GM04503 (cell line): ENCODE measurements at places on chromosomes 11 and 22.
A peak's percentile ranks its signal among the peaks of the same experiment; 100 is the strongest.

DNA sequence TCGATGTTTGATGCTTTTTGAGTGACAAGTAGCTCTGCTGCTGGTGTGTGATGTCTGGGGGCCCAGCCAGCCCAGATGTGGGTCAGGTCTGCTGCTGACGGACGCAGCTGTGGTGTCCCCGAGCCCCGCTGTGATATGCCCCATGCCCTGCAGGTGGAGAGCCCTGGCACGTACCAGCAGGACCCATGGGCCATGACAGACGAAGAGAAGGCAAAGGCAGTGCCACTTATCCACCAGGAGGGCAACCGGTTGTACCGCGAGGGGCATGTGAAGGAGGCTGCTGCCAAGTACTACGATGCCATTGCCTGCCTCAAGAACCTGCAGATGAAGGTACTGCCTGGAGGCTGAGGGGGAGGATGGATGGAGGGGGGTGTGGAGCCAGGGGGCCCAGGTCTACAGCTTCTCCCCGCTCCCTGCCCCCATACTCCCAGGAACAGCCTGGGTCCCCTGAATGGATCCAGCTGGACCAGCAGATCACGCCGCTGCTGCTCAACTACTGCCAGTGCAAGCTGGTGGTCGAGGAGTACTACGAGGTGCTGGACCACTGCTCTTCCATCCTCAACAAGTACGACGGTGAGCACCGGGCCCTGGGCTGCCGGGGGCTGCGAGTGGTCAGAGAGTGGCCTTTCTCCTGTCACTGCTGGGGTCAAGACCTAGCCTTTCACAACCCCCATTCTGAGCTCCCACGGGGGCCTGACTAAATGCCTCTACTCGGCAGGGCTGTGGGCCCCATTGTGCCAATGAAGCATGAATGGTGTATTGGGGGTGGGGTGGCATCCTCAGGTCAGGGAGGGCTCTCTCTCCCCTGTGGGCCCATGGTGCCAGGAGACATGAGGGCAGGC is 7.3 kb downstream of the AIP start:
- no peak for DNase-seq

DNA sequence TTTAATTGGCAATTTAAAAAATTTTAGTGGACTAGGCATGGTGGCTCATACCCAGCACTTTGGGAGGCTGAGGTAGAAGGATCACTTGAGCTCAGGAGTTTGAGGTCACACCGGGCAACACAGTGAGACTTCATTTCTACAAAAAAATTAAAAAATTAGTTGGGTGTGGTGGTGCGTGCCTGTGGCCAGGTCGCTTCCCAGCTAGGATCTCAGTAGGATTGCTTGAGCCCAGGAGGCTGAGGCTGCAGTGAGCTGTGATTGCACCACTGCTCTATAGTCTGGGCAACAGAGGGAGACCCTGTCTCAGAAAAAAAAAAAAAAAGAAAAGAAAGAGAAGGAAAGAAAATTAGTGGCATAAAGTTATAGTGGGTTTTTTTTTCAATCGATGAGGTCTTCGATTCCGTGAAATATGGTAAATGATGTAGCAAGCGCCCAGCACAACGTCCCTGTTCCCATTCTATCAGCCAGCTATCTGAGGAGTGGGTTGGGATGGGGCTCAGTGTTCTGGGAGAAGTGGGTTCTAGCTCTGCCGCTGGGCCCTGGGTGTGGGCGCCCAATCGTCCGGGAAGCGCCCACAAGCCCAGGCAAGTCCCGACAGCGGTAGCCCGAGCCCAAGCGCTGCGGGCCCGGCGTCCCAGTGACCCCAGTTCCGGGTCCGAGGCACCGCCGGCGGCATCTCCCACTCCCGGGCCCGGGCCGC is 1.4 kb downstream of the FOSL1 start:
- no peak for DNase-seq

- no peak for DNase-seq
Observed at GRCh38 chr11:116507849-116508695, 264.7 kb downstream of the BUD13 start.

GRCh38 chr11:1050581-1051355 is 14.2 kb upstream of the MUC6 start:
- DNase-seq = no peak

DNA sequence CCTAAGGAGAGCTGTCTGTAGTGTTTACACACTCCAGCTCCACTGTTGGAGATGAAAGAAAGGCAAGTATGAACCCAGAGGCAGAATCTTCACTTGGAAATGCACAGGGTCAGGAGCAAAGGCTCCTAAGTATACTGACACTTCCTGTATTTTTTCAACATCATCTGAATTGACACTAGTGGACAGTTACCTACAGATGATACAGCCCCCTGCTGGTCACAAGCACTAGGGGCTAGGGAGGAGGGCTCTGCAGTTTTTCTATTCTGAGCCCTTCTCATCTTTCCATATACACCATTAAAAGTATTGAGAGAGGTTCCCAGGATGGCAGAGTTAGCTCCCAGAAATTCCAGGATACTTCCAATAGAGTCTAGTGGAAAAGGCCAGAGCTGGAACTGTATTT is 290.3 kb upstream of the API5 start:
- no peak for DNase-seq

DNA sequence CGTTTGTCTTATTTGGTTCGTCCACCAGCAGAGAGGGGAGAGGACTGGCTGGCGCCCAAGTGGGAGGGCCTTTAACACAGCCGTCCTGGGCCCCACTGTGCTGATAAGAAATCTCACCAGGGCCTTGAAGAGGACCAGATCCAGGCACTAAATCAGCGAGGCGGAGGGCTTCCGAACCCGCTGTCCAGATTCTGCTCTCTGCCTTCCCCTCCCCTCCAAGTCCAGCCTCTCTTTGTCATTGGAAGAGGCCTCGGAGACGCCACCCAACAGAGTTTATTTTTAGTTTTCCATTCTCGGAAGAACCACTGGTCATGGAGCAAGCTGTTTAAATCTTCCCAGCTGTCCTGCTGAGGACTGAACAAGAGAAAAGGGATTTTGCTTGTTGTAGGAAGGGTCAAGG is 9.3 kb upstream of the FXYD6 start:
- no peak for DNase-seq

GRCh38 chr11:69157156-69157821 is 1.6 kb downstream of the SMIM38 start:
- no peak for DNase-seq

DNA sequence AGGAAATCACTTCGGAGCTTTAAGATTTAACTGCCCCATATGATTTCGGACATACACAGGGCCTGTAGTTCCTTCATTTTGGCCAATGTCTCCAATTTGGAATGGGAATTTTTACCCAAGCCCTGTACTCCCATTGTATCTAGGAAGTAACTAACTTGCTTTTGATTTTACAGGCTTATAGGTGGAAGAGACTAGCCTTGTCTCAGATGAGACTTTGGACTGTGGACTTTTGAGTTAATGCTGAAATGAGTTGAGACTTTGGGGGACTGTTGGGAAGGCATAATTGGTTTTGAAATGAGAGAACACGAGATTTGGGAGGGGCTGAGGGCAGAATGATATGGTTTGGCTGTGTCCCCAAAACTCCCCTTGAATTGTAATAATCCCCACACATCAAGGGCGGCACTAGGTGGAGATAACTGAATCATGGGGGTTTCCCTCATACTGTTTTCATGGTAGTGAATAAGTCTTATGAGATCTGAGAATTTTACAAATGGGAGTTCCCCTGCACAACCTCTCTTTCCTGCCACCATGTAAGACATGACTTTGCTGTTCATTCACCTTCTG is 130.5 kb downstream of the LARGE1 start:
- no peak for DNase-seq

DNA sequence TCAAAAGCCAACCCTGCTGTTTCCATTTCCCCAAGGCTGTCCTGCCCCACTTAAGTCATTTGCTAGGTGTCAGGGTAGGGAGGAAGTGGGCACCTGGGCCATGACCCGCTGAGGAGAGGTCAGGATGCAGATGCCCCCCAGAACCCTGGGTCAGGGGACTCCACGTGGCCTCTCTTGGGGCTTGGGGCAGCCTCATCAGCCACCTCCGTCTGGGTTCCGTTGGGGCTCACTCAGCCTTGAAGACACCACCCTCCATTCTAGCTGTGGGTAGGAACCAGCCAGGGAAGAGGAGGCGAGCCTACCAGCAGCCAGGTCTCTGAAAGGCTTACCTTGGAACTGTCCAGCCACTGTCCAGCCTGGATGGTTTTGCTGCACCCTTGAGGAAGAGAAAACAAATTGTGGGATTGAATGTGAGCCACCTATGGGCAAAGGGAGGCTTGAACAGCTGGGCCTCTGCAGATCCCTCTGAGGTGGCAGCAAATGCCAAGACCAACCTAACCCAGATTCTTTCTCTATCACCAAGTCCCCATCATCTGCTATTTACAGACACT is 2.5 kb downstream of the APOL4 start:
- DNase-seq = no peak

DNA sequence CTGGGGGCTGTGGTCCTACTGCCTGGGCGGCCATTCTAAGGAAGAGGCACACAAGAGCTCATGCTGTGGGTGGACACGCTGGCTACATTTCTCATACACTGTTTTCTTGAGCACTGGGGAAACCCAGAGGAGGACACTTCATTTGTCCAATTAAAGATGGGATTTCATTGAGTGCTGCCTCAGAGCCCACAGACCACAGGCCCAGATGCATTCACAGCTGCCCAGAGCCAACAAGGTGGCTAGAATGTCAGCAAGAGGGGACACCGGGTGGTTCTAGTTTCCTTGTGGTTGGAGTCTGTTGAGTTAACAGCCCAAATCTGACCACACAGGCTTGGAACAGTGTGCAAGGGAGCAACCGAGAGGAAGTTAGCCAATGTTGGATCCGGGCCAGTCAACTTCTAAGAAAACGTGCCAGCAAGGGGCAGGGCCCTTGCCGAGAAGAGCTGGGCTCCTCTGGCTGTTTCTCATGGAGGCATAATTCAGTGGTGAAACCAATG is 35.0 kb upstream of the SORL1 start:
- peak; percentile 60 for DNase-seq

DNA sequence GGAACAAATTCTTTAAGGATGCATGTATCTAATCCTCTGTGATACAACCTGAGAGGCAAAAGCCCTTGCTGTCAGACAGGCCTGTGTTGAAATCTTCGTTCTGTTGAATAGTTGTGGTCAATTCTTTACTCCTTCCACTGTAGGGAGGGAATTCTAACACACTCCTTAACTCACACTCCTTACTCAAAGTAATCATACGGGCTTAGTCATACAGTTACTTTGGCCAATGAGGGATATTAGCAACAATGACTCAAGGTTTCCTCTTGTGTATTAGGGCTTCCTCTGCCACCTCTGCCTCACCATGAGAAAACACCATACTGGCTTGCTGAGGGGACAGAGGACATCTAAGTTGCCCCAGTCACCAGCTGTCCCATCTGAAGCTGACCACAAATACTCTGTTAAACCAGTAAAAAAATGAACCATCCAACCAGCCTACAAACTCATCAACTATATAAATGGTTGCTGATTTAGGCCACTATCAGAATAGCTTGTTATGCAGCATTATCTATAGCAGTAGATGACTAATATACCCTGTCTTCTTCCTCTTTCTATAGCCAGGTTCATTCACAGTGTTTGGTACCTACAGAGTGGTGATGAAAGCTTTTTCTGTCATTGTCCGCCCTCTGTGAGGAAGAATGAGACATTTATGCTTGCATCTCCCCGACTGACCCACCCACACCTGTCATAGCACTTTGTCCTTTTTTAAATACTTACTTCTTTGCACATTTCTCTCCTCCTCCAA is 322.8 kb upstream of the SYN3 start:
- DNase-seq = peak; percentile 91

GRCh38 chr11:86159581-86159891 is 85.0 kb upstream of the EED start:
- DNase-seq = no peak

DNA sequence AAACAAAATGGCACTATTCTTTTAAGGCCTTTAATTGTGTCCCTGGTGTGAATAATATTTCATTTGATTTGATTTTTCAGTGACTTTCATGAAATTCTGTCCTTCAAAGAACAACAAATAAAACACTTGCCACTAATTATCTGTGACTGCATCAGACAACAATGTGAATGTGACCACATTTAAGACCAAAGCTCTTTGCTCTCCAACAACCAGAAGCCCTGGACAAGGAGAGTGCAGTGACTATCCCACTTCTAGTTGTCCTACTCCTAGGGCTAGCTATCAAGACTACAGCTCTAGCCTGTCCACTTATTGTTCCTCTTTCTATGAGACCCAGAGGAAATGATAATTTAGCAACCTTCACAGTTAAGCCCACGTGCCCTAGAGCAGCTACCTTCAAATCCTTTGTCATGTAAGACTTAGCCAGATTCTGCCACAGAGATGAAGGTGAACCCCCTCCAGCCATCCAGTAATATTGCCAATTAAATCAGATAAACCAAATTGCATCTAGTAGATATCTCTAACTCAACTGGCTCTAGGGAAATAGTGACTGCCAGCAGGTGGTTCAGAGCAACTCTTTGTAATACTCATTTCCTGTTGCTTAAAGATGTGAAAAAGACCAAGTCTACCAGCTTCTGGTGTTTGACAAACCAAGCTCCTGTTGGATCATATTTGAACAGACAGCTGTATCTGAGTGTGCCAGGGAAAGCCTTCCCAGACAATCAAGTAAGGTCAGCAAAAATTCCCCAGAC is 142.6 kb upstream of the BLID start:
- DNase-seq = no peak

DNA sequence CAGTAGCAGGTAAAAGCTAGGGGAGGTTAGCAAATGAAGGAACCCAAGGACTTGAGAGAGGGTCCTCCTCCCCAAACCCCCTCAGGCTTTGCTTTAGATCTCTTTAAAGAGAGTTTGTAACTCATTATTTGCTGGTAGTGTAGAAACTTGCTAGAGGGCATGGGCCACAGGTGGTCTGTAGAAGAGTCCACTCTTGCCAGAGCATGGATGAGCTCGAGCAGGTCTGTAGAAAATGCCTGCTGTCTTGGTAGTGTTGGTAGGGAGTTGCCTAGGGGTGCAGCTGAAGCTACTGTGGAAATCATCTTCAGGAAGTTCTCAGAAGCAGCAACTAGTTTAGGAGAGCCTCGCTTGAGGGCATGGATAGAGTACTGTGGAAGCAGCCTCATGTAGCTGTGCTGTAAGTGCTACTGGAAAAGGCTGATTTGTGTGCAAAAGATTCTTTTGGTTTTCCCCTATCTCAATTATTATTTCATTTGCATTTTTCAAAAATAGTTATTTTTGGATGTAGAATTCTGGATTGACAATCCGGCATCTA is 104.3 kb downstream of the TMEM135 start:
- no peak for DNase-seq

DNA sequence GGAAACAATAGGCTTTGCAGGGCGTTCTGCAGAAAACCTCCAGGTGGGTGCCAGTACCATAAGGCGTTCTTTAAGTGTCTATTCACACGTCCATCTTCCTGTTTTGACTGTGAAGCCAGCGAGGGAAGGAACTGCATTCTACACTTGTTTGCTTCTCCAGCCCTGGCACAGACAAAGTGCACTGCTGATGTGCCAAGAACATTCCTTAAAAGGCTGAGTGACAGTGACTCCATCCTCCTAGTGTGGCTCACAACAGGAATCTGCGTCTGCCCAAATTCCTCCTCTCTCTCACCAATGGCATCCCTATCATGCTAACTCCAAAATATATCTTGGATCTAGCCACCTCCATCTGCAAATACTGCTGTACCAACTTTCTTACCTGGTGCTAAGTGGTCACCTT is 407.4 kb upstream of the SYN3 start:
- no peak for DNase-seq
